Fibroblast of skin of right biceps (primary cell): ENCODE measurements at places on chromosomes 5 and 9.

GRCh38 chr9:86819552-86819951, 127.8 kb downstream of the GAS1 start:
- no peak for DNase-seq

GRCh38 chr9:85421641-85422040, 320.1 kb downstream of the AGTPBP1 start:
- peak; percentile 46 for DNase-seq

DNA sequence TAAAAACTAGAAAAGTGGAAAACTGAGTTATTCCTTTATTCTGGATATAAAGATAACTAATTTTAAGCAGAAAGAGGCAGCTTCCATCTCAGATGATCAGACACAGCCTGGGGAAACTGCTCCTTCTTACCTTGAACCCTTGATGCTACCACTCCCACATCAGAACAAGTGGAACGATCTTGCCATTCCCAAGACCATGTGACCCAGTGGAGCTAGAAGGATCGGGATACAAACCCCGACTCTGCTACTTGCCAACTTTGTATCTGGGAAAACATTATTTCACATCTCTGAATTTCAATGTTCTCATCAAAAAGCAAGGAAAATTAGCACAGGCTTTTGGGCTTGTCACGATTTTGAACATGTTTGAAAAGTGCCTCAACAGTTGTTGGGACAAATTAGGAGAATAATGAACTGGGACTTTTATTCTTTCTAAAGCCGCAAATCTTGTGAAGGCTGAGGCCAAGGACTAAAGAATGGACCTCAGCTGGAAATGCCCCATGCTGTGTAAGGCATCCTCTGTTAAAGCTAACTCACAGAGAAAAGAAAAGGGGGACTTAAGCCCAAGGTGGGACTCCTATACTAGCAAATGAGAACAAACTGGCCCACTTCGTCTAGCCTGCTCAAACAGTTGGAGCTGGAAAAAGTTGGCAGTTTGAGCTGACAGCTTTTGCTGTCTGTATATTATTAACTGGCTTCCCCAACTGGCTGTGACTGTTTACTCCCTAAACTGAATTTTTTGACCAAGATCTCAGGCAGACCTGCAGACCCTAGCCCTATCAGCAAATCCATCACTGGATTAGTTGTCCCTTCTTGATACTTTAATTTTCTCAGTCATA, 552.3 kb downstream of the EFNA5 start:
- DNase-seq = no peak

- DNase-seq = peak; percentile 80
These were observed 591.5 kb downstream of the RAB3C start for GRCh38 chr5:59174248-59174844.

GRCh38 chr9:95754533-95755420, 120.7 kb upstream of the ERCC6L2 start:
- DNase-seq = no peak

- no peak for DNase-seq
These were observed 70.2 kb downstream of the ZNF608 start for GRCh38 chr5:124675931-124676846.

DNA sequence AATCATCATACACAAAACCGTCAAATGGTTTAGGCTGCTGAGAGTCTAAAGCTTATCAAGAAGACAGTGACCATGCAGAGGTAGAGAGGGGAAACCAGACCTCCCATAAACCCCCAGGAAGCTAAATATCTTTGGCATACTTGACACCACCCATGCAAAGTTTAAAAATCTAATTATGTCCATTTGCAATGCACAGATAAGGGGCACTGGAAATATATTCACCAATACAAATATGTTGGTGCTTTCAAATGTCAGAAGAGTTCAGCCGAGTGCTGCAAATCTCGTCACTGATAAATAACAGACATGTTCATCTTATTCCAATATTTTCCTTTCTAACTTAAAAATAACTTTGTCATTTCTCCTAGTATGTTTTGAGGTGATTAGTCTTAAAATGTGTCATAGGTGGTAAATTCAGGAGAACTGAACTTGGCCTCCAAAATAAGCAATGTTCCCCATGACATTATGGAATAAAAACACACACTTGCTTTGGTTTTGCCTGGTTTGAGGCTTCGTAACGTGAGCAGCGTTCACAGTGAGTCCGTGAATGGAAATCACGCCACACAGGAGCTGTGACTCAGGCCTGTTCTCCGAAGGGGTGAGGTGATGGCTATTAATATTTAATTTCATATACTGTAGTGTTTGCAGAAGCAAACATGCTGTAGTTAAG, 182.2 kb downstream of the AOPEP start:
- DNase-seq = no peak

DNA sequence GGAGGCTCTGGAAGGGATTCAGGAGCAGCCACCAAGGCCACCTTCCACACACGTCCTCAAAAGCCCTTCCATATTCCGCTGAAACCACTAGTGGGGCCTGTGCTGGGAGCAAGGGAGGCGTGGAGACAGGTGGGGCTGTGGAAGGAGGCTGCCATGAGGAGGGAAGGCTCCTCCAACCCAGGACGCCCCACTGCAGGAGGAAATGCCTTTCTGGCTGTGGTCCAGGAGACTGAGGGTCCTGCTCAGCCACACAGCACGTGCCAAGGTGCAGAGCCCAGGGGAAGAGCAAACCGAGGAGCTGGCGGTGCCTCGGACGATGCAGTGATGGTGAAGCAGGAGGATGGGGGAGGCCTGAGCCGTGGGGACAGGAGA, 49.5 kb downstream of the ADAMTS2 start:
- no peak for DNase-seq

- peak; percentile 21 for DNase-seq
These were observed 43.4 kb upstream of the COL5A1 start for GRCh38 chr9:134597957-134598883.

GRCh38 chr9:72788966-72789735, 163.7 kb downstream of the ALDH1A1 start:
- DNase-seq = no peak

DNA sequence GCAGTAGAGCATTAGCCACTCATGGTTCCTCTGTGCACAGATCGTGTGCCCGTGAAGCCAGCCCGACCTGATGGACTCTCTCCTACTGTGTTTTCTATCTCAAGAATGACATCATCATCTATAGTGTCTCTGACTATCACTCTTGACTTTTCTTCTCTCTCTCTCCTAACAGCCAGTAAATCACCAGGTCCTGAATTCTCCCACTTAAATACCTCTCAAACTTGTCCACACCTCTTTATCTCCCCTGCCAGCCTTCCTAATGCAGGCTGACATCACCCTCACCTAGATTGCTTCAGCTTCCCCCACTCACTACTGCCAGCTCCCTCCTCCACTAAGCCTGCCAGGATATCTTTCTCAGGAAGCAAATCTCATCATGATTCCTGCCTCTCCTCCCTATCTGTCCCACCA, 90.6 kb upstream of the MIER3 start:
- DNase-seq = no peak

GRCh38 chr9:112043423-112043822, 131.7 kb downstream of the SUSD1 start:
- DNase-seq = peak; percentile 82

DNA sequence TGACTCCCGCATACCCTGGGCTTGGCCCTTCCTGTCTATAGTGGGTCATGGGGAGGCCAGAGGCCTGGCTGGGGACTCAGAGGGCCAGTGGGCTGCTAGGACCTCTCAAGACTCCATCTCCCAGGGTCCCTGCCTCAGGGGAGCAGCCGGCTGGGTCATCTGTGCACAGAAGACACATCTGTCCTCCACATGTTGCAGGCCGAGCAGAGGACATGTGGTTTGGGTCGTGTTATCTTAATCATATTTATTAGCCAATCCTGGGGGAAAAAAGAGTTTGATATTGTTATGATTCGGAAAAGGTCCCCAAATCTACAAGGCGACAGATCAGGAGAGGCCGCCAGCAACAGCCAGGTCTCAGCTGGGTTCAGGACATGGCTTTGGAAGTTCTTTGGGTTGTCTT, 14.4 kb downstream of the LMX1B start:
- DNase-seq = no peak

GRCh38 chr9:122055701-122056100, 37.4 kb downstream of the TTLL11 start:
- no peak for DNase-seq

DNA sequence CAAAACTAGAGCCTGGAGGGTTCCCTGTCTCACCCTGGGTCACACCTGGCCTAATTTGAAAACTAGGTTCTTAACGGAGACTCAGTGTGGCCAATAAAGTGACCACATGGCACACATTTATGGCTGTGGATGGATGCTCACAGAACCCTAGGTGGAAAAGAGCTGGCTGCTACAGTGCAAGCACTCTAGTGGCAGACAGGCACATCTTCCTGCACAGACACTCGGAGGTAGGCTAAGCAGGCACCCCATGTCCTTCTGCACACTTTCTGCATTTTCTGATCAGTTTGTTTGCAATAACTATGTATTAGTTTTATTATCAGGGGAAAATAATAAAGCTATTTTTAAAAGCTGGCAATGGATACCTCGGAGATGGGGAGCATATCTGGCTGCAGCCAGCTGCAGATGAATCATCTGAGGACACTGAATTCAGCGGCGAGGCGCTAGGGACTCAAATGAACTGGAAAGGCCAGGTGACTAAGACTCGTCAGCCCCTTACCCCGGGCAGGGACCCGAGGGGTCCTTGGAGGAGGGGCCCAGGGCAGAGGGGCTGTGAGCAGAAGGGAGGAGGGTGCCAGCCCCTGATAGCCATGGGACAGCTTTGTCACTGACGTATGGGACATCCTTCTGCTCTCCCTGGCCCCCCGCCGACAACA, 96.2 kb downstream of the OLFM1 start:
- DNase-seq = no peak

- peak; percentile 77 for DNase-seq
These were observed at the start of gene PIP5KL1 for GRCh38 chr9:127930231-127931091. PIP5KL1 (minus strand) TSS chr9:127930777; CDS start chr9:127930752, 25 bp downstream.

- peak; percentile 11 for DNase-seq
These were observed 5.9 kb downstream of the KLF9 start for GRCh38 chr9:70408393-70409040.

DNA sequence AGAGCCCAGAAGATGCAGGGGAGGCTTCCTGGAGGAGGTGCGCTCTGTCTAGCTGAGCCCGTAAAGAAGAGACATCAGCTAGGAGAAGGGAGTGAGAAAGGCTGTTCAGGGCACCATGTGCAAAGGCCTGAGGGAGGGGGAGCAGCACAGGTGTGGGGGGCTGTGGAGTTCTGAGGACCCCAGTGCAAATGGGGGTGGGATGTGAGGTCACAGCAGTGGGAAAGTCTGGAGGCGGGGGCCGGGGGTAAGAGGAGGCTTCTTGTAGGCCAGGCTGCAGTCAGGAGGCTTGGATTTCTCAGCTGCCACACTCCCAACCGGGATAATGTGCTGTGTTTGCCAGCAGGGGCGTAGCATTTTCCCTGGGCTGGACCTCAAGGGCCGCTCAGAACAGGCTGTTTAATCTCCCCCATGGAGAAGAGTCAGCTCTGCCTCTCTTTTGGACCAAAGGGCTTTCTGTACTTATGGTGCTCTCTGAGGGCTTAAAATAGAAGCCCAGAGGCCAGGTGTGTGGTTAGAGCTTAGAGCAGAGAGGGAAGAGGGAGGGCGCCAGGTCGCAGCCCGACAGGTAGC, 5.7 kb downstream of the NEURL1B start:
- DNase-seq = no peak

GRCh38 chr9:76490249-76490990, 31.4 kb downstream of the GCNT1 start:
- DNase-seq = no peak

DNA sequence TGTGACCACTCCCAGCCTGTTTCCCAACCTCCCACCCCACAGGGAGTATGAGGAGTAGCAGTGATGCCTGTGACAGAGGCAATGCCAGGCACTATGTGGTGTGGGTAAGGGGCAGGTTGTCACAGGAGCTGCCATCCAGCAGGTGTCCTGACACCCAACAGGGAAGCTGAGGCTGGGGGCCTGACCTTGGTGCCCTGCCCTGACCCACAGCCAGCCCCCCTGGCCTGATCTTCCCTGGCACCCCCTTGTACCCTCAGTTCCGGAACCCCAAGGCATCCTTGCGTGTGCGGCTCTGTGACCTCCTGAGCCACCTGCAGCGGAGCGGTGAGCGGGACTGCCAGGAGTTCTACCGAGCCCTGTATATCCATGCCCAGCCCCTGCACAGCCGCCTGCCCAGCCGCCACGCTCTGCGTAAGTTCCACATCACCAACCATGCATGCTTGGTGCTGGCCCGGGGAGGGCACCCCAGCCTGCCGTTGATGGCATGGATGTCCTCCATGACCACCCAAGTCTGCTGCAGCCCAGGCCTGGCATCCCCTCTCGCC, 14.4 kb downstream of the CARD19 start:
- no peak for DNase-seq

GRCh38 chr5:148970228-148970627, 92.6 kb downstream of the SH3TC2 start:
- DNase-seq = no peak

- DNase-seq = no peak
These were observed 6.5 kb downstream of the SFXN1 start for GRCh38 chr5:175484829-175485228.

DNA sequence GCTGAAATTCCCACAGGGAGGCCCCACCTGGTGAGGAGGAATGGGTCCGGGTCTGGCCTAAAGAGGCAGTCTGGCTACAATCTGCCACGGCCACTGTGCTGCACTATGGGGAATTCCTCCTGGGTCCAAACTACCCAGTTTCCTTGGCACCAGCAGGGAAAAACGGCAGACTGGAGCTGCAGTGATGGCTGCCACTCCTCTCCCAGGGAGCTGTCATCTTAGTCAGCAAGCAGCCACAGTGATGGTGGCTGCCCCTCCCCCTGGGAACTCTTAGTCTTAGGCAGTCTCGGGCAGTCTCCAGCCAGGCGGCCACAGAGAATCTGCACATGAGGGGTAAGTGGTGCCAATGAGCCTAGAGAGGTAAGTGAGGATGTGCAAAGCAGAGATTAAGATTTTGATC, 205.8 kb downstream of the TMEM38B start:
- DNase-seq = no peak

GRCh38 chr5:38339446-38339845, 81.1 kb downstream of the EGFLAM start:
- DNase-seq = no peak

DNA sequence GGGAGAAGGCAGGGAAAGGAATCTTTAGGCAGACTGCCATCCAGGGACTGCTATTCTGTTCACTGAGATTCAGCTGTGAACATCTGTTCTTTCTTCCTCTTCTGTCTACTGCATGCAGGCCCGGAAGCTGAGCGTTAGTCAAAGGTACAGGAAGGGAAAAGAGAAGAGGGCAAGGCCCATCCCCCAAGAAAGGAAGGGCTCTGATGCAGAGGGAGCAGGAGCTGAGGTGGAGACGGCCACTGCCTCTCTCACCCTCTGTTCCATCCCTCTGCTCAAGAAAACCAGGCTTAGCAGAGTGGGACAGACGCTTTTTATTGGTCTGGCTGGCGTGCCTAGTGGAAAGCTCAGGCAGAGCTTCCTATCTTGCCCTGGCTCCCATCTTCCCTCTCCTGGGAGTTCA, 57.6 kb downstream of the PFDN1 start:
- DNase-seq = peak; percentile 53

DNA sequence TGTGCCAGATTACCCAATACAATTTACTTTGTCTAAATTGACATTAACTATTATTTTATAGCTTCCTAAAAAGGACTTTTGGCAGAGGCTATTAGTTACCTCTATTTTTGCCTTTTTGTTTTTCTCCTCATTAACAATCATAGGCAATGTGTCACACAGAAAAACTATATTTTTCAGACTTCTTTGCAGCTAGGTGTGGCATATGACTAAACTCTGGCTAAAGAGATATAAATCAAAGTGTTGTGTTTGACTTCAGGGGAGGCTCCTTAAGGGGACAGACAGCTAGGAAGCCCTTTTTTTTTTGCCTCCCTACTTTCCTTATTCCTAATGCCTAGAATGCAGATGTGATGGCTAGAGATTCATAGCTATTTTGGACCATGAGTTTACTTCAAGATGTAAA, 19.7 kb upstream of the GCNT4 start:
- DNase-seq = no peak

- DNase-seq = no peak
These were observed 320.6 kb upstream of the MEF2C start for GRCh38 chr5:89203611-89204010.
